ENCODE measurements at places on chromosomes 3 and 15.

GRCh38 chr3:67127254-67127653, 129.1 kb downstream of the KBTBD8 start:
- no peak for DNase-seq

GRCh38 chr15:101013769-101014675, 94.9 kb downstream of the LRRK1 start:
- DNase-seq, result peak; percentile 80

GRCh38 chr3:99348451-99348850, 289.9 kb upstream of the COL8A1 start:
- no peak for DNase-seq

GRCh38 chr3:192747145-192747544, 19.8 kb upstream of the FGF12 start:
- DNase-seq, result no peak

- no peak for DNase-seq
Observed at GRCh38 chr15:56165234-56165633, 78.4 kb downstream of the RFX7 start.

DNA sequence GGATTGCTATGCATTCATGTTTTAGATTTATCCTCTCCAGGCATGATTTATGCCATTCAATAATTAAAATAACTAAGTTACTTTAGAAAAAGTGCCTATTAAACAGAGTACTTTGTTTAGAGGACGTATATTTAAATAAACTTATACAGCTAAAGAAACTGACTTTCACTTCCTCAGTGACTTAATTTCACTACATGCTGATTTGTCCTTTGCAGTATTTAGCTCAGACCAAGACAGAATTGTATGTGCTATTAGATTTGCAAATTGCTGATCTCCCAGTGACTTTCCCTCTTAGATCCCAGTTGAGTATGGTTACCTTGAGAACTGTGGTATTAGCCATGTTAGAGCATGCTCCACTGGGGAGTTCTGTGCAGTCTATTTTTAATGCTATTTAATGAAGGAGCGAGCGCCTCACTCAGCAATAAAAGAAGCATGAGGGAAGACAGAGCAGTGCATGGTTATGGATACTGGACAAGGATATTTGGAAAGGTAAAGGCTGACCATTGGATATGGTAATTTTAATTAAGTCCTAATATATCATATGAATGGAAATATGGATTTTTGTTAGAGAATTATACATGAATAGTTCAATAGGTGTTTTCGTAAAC, 2.7 kb downstream of the ARPP21 start:
- no peak for DNase-seq

- DNase-seq, result no peak
Observed at GRCh38 chr3:143928541-143929255, 42.9 kb upstream of the DIPK2A start.

GRCh38 chr3:148796799-148797198, 30.8 kb upstream of the CPB1 start:
- DNase-seq, result no peak

- DNase-seq, result no peak
Observed at GRCh38 chr3:172182797-172183196, 143.4 kb downstream of the FNDC3B start.

- no peak for DNase-seq
Observed at GRCh38 chr3:110793611-110794010, 278.0 kb upstream of the NECTIN3 start.

- no peak for DNase-seq
Observed at GRCh38 chr3:185402561-185402960, 39.6 kb downstream of the MAP3K13 start.

DNA sequence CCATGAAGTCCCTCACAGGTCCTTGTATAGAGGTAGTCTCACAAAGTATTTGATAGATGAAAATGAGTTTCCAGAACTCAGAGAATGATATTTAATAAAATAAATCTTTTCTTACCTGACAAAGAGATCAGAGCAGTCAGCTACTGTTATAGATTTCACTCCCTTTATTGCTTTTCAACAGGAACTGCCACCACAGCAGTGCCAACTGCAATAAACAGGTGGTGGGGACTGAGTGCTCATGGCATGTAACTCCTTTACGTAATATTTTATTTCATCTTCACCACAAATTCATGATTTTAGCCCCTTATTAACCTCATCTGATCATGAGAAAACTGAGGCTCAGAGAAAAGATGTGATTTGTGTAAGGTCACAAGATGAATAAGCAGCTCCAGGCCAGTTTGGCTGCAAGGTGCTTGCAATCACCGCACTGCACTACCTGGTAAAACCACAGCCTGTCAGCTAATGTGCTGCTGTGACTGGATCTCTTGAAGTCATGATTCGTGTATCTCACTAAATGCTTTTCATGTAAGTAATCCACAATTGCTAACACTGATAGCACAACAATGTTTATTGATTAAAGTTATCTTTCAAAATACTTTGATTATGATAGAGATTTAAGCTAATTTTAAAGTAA, 78.8 kb downstream of the WNT5A start:
- no peak for DNase-seq

- peak; percentile 73 for DNase-seq
Observed at GRCh38 chr15:70354346-70354905, 256.7 kb upstream of the TLE3 start.

DNA sequence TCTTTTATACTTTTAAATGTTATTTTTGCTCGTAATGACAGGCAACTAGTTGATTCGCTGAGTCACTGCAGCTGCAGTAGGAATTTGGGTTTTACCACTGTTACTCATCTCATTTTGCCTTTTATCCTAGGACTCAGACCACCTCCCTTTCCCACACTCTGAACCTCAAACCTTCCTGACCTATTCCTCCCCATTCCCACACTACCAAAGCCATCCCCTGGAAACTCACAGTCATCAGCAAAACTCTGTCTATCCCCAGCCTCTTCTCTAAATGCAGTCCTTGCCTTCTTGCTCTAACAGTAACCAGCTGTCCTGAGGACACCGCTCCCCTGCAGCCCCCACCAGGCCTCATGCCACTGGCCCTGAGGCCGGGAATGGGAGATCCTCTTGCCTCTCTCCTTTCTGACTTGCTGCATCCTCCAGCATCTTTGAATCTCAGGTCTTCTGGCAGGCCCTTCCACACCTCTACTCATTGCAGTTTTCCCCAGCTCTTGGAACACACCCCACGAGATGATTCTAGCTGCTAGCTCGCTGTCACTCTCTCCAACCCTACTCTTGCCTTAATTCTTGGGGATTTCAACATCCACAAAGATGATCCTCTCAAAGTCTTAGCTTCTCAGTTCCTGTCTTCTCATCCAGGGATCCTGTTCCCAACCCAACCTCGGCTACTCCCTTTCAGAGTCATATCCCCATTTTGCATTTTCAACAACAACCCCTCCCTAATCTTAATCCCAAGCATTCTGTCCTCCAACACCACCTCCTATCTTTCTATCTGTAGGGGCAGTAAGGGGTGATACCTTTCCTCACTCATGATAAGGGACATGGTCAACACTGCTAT, 55.9 kb upstream of the C3orf80 start:
- no peak for DNase-seq

DNA sequence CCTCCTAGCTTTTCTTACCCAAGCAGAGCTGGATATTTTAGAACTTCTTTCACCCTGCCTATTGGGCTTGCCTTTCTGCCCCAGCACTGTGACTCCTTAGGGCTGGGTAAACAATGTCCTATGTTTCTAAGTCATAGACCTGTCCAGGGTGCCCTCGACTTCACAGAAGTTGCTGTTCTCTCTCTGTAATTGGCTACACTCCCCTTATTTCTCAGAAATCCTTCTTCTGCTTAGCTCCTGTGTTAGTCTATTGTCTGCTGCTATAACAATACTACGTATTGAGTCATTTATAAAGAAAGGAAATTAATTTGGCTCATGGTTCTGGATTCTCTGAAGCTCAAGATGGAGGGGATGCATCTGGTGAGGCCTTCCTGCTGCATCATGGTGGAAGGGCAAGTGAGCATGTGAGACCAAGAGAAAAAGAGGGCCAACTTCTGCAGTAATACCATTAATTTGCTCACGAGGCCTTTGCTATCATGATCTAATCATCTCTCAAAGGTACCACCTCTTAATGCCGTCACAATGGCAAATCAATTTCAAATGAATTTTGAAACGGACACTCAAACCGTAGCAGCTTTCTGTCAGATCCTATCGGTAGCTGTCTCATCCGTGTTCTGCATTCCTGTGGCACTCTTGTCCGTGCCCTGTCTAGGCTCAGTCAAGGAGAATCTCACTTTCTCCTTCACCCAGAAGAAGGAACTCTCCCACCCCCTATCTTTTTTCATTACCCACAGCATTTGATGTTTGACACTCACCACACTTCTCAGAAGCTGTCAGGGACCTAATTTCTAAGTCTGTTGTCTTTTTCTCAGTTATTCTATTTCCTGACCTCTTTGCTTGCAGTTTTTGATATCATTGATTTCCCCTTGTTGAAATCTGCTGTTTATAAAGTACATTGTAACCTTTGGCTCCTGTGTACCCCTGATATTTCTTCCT, 22.3 kb upstream of the GPR171 start:
- no peak for DNase-seq

GRCh38 chr15:89928421-89928820, 15.7 kb upstream of the ARPIN start:
- DNase-seq, result no peak

- DNase-seq, result no peak
Observed at GRCh38 chr15:39096608-39097205, 484.2 kb upstream of the THBS1 start.

DNA sequence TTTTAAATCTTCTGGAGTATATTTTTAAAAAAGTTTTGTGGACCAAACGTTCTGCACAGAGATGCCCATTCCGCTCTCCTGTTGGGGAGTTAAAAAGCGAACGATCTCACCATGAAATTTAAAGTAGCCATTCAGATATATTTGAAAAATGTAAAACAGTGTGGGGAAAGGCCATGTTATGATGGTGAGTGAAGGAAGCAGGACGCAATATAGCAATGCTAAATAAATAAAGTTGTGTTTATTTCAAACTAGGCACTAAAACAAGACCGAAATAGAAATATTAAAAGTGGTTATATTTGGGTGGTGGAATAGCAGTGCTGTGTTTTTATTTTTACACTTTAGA, 327 bp upstream of the CCDC13 start:
- DNase-seq, result no peak

DNA sequence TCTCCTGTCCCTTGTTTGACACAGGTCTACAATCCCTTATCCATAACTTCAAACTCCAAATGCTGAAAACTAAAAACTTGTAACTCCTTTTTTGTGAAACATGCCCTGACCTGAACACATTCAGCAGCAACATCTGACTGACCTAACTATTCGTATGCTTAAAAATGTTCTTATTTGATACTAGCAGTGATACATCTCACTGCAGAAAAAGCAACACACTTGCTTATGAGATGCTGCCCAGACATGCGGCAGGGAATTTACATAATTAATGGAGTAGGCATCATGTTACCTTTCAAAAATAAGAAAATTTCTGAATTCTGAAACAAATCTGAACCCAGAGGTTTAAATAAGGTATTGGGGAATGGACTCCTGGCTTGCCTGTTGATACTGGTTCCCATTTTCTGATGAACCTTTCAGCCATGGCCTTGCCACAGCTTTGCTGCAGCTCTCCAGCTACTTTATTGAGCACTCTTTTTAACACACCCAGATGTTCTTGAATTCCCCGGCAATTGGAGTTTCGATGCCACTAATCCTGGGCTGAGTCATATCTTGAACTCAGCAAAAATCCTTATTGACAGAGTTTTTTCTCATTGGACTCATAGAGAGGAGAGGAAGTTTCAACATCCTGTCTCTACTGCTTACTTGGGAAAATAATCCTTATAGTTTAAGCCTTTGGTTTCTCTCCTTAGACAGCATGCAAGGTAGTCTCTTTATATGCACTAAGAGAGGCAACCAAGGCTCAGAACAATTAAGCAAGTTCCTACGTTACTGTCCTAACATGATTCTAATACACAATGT, 296.6 kb upstream of the LMCD1 start:
- no peak for DNase-seq

DNA sequence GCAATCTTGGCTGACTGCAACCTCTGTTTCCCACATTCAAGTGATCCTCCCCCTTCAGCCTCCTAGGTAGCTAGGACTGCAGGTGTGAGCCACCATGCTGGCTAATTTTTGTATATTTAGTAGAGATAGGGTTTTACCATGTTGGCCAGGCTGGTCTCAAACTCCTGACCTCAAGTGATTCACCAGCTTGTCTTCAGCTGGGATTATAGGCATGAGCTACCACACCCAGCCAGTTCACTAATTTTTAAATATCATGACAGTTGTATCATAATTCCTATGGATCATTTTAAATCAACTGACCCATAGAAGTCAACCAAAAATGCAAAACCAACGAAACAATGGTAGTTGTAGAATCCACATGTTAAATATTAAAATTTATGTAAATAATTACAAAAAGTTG, 35.1 kb downstream of the RAF1 start:
- DNase-seq, result no peak

GRCh38 chr3:53641397-53641796, 147.0 kb downstream of the CACNA1D start:
- DNase-seq, result no peak

DNA sequence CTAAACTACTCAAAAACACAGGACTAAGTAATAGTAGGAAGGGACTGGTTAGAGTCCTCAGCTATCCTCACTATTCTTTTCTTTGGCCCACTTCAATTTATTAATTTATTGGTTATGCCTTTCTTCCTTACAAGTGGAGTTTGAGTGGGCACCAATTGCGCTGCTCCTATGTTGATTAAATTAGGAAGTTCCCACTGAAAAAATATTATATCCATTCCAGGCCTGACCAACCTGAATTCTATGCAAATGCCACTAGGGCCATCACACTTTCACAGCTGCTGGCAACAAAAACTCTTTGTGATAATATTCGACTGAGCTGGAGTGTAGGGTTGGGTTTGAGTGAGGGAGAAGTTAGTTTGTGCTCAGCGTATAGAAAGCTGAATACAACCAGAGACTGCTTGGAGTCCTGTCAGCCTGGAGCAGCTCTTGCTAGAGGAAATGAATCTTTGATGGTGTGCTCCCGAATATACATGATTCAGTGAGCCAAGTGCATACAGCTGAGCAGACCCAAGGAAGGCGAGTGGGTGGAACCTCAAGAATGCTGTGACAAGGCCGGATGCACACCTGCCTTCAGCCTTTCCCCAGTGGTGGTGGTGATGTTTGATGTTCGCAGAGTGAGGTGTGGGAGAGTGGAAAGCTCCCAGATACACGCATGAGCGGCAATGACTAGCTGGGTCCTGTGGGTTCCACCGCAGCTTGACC, 1.5 kb downstream of the ARHGEF3 start:
- no peak for DNase-seq

GRCh38 chr3:117603097-117603496, 893.5 kb downstream of the TUSC7 start:
- no peak for DNase-seq

DNA sequence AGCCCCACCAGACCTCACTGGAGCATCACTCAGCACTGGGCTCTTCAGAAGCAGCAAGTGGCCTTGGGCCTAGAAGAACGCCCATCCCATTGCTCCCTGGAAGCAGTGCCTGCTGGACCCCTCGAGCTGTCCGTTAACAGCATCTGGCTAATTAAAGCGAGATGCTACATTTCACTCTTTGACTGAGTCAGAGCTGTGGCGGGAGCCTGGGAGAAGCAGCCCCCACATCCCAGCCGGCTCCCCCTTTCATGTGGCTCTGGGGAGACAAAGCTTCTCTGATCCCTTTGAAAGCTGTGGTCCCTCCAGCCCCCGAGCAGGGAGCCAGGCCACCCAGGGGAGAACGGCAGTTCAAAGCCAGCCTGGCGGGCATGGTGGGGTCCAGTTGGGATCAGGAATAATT, 103.7 kb downstream of the MEGF11 start:
- no peak for DNase-seq

GRCh38 chr3:116561529-116561928, 116.2 kb upstream of the LSAMP start:
- no peak for DNase-seq

- DNase-seq, result no peak
Observed at GRCh38 chr3:4077950-4078349, 225.2 kb upstream of the SETMAR start.

- no peak for DNase-seq
Observed at GRCh38 chr3:46987743-46988401, 8.4 kb downstream of the NBEAL2 start.

All from osteocyte (in vitro differentiated cells).